Stimulated activated CD8-positive, alpha-beta memory T cell treated with anti-CD3 and anti-CD28 coated beads, Interleukin-4, amount 100 ng/mL, for 1 hour (primary cell): ENCODE measurements at places on chromosomes 5 and 9.

DNA sequence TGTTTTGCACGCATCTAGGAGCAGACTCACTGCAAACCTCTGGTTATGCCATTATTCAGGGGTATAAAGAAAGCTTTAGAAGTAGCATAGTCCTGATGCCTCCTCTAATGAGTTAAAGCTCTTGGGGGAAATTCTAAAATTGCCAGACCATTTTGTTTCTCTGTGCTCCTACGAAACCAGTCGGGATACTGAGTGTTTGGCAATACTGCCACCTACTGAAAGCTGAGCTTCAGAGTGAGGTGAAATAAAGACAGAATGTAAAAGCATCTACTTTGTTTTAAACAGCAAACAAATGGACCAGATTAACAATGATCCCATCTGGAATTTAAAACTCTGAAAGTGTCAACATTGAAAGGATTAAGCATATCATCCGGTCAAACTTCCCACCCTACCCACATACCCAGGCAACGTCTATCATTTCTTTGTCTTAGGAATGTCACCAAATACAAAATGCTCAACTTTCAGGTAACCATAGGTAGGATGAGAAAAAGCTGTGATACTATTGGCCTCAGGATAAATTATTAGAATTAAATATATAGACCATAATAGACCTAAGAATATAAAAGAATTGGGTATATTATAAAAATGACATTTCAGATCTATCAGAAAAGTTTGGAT is 77.8 kb upstream of the SHISAL2B start:
- DNase-seq, result no peak

DNA sequence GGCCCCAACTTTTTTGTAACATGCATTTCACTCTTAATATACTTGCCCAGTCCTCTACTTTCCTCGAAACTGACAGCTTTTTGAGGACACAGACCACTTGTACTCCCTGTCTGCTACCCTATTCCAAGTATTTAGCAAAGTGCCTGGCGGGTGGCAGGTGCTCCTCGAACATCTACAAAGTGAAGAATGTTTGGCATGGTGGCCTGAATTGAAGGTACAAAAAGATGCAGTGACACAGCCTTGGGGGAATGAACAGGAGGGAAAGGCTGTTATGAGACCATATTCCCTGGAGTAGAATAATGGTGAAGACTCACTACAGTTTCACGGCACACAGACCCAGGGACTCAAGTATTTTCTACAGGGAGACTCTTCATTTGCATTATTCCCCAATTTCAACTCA is 590.9 kb downstream of the PRELID2 start:
- DNase-seq, result no peak

DNA sequence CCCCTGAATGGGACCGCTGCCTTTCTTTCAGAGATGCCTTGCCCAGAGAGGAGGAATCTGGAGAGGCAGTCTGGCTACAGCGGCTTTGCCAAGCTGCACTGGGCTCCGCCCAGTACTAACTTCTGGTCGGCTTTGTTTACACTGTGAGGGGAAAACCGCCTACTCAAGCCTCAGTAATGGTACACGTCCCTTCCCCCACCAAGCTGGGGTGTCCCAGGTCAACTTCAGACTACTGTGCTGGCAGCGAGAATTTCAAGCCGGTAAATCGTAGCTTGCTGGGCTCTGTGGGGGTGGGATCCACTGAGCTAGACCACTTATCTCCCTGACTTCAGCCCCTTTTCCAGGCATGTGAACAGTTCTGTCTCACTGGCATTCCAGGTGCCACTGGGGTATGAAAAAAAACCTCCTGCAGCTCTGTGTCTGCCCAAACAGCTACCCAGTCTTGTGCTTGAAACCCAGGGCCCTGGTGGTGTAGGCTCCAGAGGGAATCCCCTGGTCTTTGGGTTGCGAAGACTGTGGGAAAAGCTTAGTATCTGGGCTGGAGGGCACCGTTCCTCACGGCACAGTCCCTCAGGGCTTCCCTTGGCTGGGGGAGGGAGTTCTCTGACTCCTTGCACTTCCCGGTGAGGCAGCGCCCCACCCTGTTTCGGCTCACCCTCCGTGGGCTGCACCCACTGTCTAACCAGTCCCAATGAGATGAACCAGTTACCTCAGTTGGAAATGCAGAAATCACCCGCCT is 171.2 kb downstream of the CWC27 start:
- no peak for DNase-seq

GRCh38 chr5:111830333-111830732 is 73.3 kb upstream of the NREP start:
- DNase-seq, result no peak

DNA sequence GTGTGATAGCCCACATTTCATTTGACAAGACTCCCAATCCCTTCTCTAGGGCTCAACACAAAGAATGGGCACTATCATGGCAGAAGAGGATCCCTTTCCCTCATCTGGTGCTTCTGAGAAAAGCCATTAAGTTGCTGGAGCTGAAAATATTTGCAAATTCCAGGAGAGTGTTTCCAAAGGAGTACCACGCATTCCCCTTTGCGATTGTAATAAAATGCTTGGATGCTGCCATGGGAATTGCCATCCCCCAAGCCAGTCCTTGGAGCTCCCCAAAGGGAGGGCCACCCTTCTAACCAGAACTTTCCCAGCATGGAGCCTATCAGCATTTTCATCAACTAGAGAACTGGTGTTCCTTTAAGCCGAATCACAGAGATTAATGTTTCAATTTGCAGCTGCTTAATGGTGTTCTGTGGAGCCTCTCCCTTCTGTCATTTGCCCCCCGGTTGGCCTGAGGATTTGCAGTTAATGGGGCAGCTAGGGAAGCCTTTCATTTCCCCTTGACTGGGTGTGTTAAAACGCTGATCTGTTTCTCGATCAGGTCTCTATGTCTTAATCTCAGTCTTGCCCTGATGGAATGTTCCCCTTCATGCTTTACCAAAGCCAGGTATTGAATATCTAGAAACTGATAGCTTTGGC is 133.0 kb downstream of the ENC1 start:
- DNase-seq, result no peak

GRCh38 chr9:36897478-36897877 is 136.6 kb downstream of the PAX5 start:
- no peak for DNase-seq

DNA sequence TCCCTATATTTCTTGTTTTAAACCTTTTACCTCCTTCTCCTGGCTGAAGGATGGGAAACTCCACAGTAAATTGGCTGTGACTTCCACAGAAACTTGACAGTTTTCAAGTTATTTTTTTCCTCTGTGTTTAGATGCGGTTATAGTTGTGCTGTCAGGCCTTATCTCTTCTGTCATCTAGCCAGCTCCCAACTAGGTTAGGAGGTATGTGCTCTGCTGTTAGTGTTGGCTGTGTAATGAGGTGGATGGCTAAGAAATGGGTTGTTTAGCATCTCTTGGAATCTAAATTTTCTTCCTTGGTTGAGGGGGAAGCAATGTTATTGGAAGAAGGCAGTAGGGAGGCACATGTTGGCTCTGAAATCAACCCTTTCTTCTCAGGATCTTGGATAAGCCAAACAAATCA is 149.9 kb upstream of the RUSC2 start:
- no peak for DNase-seq
